ENCODE measurements at places on chromosomes 2 and 18. TPM values are rescaled to one million over a fixed set of nuclear protein-coding genes. Genes with fewer than 3 reads are reported as not detected.

DNA sequence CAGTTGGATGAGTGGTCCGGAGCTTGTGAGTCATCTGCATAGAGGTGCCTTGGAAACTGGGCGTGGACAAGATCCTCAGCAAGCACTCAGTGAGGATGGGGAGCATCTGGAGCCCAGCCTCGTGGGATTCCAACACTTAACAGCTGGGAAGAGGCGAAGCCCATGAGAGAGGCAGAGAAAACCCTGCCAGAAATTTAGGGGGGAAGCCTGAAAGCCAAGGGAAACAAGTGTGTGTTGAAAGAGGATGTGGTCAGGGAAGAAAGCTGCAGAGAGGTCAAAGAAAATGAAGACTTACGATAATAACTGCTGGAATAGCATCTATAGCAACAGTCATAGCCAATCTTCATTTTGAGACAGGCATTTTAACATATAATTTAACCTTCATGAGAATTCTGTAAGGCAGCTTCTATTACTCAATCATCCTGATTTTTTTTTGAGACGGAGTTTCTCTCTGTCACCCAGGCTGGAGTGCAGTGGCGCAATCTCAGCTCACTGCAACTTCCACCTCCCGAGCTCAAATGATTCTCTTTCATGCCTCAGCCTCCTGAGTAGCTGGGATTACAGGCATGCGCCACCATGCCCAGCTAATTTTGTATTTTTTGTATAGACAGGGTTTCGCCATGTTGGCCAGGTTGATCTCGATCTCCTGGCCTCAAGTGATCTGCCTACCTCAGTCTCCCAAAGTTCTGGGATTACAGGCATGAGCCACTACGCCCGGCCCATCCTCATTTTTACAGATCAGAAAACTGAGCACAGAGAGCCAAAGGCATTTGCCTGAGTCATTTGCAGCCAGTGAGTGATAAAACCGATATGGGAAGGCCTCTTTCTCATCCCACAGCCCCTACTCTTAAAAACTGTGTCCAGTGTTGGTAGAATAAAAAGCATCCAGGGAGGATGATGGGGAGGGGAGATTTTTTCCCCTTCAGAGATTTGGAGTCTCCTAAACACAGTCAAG lies 214.4 kb upstream of the EPAS1 start:
- DNase-seq: no peak

DNA sequence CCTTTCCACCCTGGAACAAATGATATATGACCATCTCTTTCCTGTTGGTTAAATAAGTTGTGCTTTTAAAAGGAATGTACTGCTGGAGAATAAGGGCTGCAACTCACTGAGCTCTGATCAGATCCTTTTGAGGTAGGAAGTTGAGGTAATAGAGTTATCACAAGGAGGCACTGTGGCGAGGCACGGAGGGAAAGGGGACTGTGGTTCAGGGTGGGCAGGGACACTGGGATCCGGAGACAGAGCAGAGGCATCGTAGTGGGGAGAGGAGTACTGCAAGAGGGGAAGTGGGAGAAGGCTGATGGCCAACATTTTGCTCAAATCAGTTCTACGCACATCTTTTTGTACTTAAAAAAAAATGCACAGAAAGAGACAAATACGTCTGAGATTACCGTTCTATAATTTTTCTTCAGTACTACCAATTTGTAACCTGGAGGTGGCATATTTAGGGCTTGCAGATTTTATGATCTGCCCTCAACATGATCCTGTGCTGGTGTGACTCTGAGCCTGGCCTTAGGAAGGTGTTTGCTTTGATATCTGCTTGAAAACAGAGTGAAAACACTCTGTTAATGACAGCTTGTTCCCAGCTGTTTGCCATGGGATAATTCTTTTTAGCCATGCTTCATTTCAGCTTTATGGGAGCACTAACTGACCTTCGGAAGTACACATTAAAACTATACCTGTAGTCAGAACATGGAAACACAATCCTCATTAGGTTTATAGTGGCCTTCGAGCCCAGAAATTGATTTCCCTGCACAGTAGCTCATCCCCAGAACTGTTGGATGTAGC lies 168.1 kb downstream of the KCNE4 start:
- DNase-seq: no peak

DNA sequence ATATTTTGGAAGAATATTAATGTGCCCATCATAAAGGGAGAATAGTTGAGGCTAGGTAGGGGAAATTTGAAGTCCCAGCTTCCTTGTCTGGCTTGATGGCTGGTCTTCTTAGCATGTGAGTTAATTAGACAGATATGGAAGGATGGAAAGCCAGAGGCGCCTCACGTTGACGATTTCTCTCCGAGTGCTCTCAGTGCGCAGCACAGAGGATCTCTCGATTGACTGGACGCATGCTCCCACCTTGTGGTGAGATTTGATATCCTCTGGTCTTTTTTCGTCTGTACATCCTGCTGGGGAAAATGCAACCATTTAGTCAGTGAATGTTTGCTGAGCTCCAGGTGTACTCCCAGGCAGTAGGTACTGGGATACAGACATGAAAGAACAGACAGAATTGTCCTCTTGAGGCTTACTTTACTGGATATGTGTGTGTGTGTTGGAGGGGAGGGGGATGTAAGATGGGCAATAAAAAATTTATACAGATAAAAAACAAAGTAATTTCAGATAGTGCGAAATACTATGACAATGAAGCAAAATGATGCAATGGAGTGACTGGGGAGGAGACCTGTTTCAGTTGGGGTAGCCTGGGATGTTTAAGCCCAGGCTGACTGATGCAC lies 66.9 kb upstream of the ZNG1B start:
- no peak for DNase-seq

Gene THSD7B
- total RNA-seq: not detected

DNA sequence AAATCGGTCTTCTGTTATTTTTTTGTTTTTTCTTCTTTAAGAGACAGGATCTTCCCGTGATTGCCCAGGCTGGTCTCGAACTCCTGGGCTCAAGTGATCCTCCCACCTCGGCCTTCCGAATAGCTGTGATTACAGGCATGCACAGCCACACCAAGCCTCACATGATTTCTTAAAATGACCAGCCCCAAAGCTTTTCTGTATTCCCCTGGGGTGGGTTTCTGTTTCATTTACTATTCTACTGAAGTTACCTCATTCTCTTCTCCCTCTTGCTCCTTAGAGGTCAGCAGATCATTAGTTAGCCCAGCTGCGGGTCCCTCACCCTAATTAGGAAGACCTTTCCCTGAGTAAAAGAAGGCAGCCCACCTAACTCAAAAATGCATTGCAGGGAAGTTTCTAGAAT lies 27.6 kb downstream of the SLC1A4 start:
- no peak for DNase-seq

- no peak for DNase-seq
These were observed 2.0 kb downstream of the NBEAL1 start for GRCh38 chr2:203016716-203017115.

- DNase-seq: no peak
These were observed 22.8 kb downstream of the ANO7 start for GRCh38 chr2:241211276-241211675.

Gene PMS1
- total RNA-seq: 37.1 TPM
